ENCODE measurements at places on chromosomes 1 and 21. TPM values are rescaled to one million over a fixed set of nuclear protein-coding genes. Genes with fewer than 3 reads are reported as not detected.

GRCh38 chr1:80318108-80318507, 1311.6 kb upstream of the ADGRL4 start:
- no peak for DNase-seq

GRCh38 chr21:45899317-45900033, 82.1 kb upstream of the COL6A1 start:
- DNase-seq: no peak

- DNase-seq: no peak
Observed at GRCh38 chr1:1237874-1238701, 6.1 kb downstream of the B3GALT6 start.

DNA sequence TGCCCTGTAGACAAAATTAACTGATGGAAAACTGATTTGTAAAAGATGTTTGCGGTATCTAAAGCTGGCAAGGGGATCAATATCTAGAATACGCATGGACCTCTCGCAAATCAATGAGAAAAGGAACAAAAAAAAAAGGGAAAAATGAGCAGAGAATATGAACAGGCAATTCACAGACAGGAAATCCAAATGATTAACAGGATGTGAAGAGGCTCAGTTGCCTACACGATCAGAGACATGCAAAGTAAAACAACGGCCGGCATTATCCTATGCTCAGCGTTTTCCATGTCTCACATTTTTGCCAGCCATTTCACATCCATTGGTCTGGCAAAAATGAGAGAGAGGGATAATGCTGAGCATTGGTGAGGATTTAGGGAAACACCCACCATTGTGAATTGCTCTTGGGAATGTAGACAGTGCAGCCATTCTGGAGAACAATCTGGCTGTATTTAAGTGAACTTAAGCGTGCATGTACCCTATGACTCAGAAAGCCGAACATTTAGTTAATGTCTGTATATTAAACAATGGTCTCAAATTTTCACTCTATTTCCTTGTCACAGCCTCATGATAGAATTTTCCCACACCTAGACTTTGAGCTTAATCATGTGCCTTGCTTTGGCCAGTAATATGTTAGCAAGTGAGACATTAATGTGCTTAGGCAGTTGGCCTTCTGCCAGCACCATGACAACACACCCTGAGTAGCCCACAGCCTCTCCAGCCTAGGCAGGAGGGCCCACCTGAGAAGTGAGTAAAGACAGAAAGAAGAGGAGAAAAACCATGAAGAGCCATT, 61.0 kb upstream of the NBPF3 start:
- no peak for DNase-seq

- no peak for DNase-seq
Observed at GRCh38 chr1:185293967-185294542, 23.0 kb downstream of the IVNS1ABP start.

- no peak for DNase-seq
Observed at GRCh38 chr1:184326278-184326677, 60.6 kb upstream of the C1orf21 start.

GRCh38 chr1:109979489-109980091, 5.0 kb upstream of the AHCYL1 start:
- peak; percentile 50 for DNase-seq

DNA sequence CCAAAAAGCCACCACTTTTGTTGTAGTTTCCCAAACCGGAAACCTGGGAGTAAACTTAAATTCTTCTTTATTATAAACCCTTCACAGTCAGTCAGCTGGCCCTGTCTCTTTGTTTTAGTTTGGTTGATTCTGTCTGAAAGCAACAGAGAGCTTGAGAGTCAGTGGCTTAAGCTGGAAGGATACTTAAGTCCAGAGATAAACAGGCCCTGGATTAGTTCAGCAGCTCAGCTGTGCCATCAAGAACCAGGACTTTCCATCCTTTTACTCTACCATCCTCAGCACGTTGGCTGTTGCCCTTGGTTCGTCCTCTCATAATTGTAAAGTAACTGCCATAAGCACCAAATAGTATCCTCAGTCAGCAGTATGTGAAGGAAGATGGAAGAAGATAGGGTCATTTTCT, 4.5 kb downstream of the DESI2 start:
- no peak for DNase-seq

DNA sequence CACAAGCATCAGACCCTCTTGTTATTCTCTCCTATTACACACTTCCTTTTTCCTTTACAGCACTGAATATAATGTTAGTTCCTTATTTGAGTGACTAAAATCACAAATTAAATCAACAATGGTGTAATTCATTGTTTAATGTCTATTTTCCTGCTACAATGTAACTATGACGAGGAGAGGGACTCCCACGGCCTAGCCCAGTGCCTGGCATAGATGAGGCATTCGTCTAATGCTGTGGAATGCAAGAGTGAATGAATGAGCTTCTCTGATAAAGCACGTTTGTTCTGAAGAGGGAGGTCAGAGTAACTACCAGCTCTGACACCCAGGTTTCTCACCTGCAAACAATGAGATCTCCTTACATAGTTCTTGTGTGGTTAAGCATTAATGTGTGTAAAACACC, 479.4 kb downstream of the OMA1 start:
- no peak for DNase-seq

- DNase-seq: no peak
Observed at GRCh38 chr21:38777531-38777930, 28.2 kb upstream of the ETS2 start.

DNA sequence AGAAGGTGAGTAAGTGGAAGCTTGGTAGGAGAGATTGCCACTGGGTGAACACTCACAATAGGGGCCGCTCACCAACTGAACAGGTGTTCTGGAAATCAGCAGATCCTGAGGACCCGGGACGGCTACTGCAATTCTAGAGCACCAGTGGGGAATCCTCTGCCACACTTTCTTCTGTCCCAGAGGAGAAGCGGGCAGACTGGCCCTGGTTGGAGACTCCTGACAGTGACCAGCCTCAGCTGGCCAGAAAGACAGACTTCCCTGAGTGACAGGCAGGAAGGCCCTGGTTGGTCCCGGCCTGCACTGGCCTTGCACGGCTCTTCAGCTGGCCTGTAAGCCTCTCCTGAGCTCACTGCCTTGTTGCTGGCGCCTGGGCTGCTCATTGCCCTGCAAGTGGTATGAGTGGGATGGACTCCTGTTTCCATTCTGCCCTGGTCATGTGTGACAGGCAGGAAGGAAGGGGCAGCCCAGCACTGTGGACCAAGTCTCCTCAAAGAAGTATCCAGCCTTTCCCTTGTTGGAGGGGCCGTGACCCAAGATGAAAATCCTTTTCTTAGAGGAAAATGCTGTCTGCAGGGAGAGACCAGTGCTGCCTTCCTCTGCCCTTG, 34.5 kb downstream of the MAN1C1 start:
- DNase-seq: no peak

DNA sequence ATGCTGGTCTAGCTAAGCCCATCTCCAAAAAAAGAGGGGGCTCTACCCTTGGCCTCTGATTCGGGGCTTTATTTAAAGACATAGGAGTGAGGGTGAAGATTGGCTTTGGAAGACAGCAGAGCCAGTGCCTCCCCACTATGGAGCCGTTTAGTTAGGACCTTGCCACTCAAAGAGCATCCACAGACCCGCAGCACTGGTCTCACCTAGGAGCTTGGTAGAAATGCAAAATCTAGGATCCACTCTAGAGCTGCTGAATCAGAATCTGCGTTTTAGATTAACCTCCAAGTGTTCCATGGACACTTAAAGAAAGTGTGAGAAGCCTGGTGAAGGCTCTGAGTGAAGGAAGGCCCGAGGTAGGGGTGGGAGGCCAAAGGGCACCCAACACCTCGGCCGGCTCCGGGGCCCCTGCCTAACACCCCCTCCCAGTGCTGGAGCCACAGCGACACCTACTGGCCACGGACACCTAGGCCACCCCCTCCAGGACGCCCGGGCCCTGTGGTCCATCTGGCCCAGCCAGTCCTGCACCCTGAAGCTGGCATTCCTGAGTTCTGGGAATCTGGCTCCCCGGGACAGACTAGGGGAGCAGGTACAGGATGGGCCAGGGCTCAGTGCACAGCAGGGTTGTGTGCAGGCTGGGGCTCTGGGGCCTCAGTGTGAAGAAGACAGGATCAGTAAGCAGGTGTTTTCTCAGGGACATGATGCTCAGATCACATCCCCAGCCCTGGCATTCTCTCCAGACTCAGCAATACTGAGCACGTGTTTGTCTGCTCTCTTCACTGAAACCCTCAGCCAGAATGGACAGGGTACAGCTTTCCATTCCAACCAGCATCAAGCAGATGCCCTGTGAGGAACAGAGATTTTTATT, 79.2 kb downstream of the TMEM53 start:
- DNase-seq: no peak

DNA sequence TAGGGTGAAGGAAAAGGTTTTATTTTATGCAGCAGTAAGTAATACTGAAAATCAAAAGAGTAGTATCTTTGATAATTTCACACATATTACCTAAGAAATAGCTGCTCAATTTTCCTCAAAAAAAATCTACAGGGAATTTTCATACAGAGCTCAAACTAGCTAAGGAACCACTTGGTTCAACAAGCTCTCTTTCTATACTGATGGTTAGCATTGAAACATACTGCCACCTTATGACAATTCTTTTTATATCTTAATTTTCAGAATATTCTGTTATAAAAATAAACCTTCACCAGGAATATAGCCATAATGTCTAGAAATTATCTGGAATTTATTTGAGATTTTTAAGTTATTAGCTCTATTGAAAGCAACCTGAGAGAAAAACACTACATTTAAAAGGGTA, 142.1 kb downstream of the DPYD start:
- DNase-seq: no peak

DNA sequence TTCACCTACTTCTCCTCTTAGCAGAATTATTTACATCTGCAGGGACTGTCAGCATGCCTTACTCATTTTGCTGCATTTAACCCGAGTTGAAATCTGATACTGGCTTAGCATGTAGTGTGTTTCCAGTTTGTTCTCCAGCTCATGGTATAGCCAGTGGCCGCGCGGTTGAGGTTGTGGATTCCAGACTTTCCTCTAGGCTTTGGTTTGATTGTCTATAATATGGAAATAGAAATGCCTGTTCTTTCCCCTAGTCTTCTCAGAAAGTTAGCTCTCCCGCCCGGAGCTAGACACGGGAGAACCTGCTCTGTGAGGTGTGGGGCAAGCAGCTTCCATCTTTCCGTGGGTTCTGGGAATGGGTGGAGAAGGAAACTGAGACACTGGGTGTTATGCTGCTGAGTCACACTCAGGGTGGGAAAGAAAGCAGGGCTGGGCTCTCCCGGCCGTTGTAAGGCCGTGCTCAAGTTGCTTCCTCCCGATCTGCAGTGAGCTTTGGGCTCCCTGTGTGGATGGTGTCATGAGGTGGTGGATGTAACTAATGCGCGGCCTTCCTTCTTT, 206.8 kb upstream of the TMEM51 start:
- peak; percentile 38 for DNase-seq

GRCh38 chr1:219345953-219346352, 172.3 kb downstream of the LYPLAL1 start:
- DNase-seq: no peak

FOXD3 gene
- total RNA-seq: not detected

INPP5B gene
- total RNA-seq: 10.0 TPM

RNF186 gene
- not detected for total RNA-seq

URB1 gene
- total RNA-seq: 24.7 TPM

RGS16 gene
- total RNA-seq: 0.47 TPM

DYNLT4 gene
- not detected for total RNA-seq

SERPINC1 gene
- total RNA-seq: 0.32 TPM

LPAR3 gene
- 0.47 TPM for total RNA-seq

ZFP69B gene
- 3.7 TPM for total RNA-seq

PLA2G2F gene
- total RNA-seq: not detected

CRP gene
- total RNA-seq: not detected

Measured in HFFc6 (cell line).